T-helper 1 cell (primary cell): ENCODE measurements at places on chromosomes 1 and 21.

- no peak for DNase-seq
Observed at GRCh38 chr1:33042831-33043230, 6.1 kb upstream of the AK2 start.

DNA sequence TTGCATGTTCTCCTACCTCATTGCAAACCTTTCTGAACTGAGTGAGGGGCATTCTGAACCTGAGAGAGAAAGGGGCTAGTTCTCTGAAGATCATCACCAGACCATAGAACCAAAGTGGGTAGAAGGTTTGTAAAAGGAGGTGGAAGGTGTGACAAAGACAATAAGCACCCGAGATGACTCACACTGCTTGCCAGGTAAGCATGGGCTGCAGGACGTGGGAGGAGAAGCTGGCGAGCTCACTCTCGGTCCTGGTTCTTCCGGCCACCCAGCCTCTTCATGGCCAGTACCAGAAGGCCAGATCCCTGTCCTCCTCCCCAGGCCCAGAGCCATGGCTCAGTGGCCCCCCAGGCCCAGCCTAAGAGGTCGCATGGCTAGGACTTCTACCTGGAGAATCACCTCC lies 128.3 kb downstream of the TMEM53 start:
- DNase-seq, result no peak

GRCh38 chr1:161705537-161705936 lies 1.5 kb upstream of the FCRLA start:
- no peak for DNase-seq

DNA sequence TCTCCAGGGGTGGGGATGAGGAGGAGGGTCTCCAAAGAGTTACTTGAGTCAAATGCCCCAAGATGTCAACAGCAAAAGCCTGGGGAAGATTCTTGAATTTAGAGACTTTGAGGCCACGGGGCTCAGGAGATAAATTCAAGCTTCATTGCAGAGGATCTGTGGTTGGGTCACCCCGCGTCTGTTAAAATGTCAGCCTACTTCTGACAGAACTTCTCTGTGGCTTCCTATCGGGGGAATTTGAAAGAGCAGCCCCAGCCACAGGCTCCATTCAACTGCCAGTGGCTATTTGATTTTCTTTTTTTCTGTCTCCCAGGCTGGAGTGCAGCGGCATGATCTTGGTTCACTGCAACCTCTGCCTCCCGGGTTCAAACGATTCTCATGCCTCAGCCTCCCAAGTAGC lies 62.5 kb upstream of the EFHD2 start:
- no peak for DNase-seq

- DNase-seq, result no peak
Observed at GRCh38 chr1:162823771-162824525, 33.4 kb downstream of the HSD17B7 start.

DNA sequence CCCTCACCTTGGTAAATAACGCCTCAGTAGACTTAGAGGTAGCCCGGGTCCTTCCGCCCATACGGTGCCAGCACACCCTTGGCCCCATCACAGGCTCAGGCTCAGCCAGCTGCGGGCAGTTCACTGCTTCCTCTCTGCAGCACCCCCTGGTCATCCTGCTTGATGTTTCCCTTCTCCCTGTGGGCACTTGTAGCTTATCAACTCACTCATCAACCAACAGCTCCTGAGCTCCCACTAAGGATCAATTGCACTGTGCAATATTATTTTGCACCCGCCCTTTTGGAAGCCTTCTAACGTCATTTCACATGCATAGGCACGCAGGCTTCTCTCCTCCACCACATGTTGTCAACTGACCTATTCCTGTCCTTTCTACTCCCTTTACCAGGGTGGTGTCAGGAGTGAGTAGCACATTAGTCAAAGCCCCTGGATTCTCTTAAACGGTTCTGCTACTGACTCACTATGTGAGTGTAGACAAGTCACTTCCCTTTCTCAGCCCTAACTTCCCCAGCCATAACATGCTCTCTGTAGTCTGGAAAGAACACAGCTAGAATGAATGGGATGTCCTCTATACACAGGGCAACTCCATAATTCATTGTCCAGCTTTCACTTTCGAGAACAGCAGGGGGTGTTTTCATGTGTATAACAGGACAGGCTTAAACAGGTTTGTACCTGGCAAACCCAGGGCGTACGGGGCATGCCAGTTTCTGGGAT lies 47.1 kb upstream of the IRF2BP2 start:
- DNase-seq, result peak; percentile 8

DNA sequence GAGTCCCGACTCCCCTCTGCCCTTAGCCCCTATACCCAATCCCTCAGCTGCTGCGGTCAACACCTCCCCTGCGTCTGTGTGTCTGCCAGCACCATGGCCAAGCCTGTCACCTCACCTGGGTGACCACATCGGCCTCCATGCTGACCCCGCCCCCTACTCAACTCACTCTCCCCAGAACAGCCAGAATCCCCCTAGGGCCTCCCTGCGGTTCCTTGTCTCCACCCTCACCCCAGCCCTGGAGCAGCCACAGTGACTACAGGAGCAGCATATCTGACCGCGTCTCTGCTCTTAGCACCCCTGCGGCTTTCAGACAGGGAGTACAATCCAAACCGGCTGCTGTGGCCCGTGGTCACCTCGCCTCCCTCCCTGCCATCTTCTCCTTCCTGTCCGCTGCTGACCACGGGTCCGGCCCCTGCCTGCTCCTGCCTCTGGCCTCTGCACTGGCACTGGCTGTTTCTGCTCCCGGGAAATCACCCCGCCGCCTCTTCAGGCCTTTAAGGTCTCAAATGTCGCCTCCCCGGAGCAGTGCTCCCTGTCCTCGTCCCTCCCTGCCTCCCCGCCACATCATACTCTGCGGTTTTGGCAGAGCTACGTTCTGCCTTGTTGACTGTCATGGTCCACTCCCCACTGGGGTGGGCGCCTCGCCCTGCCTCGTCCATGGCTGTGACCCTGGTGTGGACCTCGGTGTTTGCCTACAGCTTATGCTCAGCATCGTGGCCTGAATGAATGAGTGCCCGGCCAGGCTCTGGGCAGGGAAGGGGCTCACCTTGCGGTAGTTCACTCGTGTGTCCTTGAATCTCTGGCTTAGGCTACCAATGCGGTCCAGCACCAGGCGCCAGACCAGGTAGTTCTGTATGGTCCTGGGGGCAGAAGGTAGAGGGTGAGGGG lies 11.1 kb downstream of the PRXL2B start:
- no peak for DNase-seq

DNA sequence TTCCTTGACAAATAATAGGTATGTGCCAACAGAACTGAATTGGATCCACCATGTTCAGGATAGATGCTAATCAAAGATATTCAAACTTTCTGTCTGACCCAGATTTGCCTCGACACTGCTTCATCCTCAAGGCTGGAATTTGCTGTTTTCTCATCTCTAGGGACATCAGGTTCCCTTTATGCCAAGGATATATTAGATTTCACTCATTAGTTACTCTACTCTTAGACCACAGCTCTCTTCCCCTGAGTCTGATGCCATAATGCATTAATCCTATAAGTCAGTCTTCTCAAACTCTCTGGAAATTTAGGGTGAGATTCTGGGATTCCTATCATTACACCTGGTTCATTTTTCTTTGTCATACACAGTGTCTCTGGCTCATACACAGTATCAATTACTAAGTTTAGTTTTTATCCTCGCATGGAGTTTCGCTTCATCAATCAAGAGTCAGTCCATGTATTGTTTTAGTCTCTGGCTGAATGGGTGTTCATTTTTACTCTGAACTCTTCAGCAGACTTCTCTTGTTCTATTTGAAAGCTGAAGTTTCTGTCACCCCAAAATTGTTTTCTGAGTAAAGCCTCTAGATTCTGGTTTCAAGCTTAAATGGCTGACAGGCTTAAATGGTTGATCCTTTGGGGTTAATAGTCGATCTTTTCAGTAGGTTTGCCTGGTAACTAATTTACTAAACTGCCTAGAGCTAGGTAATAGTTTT lies 9.3 kb upstream of the DCAF6 start:
- DNase-seq, result no peak

GRCh38 chr1:85373378-85373708 lies 91.6 kb downstream of the DDAH1 start:
- no peak for DNase-seq

DNA sequence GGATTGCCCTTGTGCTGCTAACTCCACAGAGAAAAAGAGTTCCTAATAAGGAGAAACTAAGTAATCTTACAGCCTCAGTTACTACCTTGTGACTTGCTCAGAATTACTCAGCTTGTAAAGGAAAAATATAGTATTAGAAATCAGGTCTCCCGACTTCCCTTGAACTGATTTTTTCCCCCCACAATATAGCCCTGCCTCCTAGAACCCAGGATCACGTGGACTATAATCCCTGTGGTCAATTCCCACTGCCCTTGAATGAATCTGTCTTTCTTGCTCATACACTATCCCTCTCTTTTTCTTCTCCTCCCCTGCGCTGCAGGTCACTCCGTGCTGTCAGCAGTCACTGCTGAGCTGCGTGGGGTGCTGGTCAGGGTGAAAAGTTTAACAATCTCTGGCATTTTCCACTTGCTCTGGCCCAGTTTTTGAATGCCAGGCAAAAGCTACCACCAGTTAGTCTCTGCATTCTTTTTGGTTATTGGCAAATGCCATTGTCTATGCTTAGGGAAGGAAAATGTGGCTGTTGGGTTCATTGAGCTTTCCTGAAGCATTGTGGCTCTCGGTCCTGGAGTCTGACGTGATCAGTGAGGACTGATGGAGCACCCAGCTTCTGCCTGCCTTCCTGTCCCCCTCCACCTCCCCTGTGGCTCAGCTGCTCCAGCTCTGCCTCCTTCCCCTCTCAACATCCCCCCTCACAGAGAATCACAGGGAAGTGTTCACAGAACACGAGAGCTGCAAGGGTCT lies 1.9 kb upstream of the MYOC start:
- DNase-seq, result no peak

DNA sequence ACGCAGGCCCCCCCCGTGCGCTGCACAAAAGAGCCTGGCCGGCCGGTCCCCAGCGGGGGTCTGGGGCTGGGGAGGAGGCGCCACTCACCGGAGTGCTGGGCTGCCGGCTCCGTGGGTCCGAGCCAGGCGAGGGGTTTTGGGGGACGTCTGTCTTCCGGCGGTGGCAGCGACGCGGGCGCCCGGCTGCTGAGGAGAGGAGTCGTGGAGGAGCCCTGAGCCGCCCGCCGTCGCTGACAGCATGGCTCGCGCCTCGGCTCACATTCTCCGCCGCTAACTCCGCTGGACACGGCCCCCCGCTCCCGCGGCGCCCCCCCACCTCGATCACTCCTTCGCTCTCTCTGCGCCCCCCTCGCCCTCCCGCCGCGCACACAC lies 649 bp downstream of the AHDC1 start:
- peak; percentile 24 for DNase-seq

GRCh38 chr1:56850922-56851321 lies 3.7 kb upstream of the C8A start:
- DNase-seq, result no peak

GRCh38 chr1:20472121-20472520 lies 13.9 kb downstream of the CAMK2N1 start:
- DNase-seq, result no peak

GRCh38 chr21:42460391-42461184 lies 35.4 kb downstream of the RSPH1 start:
- peak; percentile 45 for DNase-seq

DNA sequence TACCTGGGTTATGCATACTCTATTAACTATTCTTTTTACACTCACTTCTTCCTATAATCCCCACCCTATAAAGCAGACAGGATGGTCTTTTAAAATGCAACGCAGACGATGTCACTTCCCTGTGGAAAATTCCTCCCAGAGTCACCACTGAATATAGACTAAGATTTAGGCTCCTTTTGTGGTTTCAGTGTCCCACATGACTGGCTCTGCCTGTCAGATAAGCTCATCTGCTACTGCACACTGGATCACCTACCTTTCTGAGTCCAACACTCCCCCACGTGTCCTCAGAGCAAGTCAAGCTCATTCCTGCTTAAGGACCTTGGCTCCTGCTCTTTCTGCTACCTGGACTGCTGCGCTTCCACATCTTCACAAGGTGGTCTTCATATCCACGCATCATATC lies 73.0 kb upstream of the SIPA1L2 start:
- DNase-seq, result no peak
